ENCODE measurements at places on chromosomes 3 and 15.

GRCh38 chr3:172562871-172563865, 39.9 kb upstream of the TNFSF10 start:
- DNase-seq: no peak

DNA sequence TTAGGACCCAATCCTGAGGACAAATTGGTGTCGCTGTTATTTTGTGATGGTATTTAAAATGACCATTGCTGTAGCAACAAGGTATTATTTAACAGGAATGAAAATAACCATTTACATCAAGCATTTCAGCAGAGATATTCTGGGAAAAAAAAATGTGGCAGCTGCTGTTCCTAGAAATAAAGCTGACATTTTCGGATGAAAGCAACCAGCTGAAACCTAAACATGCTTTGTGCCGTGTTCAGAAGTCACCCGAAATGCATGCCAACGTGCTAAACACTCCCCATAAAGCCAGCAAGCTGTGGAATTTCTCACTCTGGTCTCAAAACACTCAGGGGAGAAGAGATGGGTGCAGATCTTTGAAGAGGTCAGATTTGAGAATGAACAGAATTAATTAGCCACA, 31.5 kb upstream of the TAFA4 start:
- DNase-seq: no peak

- DNase-seq: no peak
These were observed 35.8 kb downstream of the CMTM8 start for GRCh38 chr3:32274306-32274705.

DNA sequence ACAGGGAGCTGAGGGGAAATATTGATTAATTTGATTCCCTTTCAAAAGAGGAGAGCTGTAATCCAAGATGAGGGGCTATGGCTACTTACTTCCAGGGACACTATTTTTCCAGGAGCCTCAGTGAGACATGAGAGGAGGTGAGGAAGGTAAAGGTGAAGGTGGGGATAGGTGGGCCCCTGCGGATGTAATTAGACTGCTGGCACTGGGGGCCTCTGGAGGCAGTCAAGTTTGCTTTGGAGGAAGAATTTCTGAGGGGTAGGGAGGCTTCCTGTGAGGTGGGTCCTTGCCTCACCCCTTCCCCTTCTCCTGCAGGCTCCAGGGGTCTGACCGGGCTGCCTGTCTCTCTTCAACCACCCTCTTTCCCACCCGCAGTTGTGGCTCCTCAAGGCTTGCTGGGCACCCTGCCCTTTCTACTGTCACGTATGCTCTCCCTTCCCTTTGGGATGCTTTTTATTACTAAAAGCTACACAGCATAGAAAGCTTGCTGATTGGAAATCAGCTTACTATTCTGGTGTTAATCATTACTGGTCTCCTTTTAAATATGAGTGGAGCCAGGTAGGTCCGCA, 22.5 kb downstream of the GASK1A start:
- DNase-seq: no peak

DNA sequence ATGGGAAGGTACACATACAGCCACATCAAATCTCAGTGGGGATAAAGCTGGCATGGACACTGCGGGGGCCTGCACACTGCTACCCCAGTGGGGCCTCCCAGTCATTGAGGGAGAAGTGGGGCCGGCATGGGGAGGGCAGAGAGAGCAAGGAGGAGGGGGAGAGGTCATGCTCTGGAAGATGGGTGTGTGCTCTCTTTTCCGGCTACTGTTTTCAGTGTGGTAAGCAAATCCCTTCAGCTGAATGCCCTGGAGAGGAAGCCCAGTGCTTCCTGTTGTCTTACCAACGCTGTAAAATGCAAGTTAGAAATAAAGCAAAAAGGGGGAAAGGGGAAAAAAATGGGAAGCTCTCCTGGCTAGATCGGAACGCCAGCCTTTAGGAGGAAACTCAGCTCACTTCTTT, 30.8 kb downstream of the NRROS start:
- DNase-seq: no peak

DNA sequence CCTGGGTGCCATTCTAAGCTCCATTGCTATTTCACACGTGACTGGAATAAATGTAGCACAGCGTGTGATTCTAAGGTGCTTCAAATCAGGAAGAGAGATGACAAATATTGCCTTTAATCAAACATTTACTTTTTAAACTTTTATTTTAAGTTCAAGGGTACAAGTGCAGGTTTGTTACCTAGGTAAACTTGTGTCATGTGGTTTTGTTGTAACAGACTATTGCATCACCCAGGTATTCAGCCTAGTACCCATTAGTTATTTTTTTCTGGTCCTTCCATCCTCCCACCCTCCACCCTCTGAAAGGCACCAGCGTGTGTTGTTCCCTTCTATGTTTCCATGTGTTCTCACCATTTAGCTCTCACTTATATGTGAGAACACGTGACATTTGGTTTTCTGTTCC, 510.8 kb downstream of the PLOD2 start:
- no peak for DNase-seq

- no peak for DNase-seq
These were observed 33.7 kb downstream of the ADCY5 start for GRCh38 chr3:123414973-123415775.

DNA sequence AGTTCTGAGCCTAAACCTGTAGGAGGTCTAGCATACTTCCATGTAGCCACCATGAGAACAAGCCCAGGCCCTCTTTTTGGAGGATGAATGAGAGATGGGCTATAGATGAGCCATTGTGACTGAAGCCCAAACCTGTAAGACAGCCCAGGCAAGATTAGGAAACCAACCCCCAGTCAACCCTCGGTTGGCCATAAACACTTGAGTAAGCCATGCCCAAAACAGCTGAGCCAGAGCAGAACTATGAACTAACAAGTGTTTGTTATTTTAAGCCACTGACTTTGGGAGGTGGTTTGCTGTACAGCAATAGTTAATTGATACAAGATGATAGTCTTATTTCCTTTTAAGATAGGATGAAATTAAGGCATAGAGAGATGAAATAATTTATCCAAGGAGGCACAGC, 12.4 kb upstream of the CPNE4 start:
- DNase-seq: no peak

DNA sequence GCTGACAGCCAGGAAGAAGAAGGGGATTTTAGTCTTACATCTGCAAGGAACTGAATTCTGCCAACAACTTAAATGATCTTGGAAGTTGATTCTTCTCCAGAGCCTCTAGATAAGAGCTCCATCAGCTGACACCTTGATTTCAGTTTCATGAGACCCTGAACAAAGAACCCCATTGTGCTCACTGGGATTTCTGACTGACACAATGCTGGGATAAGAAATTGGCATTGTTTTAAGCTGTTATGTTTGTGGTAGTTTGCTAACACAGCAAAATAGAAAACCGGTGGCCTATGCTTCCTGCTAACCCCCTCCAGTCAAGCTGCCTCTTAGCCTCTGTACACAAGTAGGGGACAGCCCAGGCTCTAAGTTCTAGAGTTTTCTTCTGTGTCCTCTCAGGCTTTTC, 36.2 kb downstream of the MASP1 start:
- no peak for DNase-seq

DNA sequence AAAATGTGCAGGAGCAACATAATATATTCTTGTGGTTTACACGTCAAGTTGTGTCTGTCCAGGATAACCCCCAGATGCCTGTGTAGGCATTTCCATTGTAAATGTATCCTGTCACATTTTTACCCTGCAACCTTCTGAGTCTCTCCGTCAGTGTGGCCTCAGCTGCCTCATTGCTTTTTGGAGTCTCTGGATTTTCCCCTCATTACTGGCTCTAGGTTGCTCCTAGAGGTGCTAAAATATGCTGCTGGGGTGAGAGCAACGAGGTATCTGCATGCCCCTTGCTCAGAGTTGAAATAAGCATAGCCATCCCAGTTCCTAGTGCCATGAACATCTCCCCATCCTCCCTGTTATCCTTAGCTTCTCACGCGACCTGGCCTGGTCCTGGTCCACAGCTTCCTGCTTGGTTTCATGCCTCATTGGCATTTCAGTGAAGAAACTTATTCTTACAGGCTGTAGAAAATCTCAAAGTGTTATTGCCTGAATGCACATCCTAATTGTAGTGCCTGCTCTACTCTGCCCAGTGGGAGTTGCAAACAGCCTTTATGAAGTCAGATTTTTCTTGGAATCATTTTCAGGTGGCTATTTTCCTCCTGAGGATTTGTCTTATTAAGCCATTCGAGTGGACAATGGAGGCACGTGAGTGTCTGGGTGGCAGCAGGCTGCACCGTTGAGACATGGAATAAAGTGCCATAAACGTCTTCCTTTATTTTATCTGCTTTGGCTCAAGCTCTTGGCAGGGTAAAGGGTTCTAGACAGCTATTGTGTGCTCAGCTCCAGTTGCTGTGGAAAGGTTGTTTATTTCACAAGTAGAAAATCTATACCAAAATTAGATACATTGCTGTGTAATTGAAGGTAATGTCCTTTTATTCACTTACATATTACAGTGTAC, 33.2 kb downstream of the OXNAD1 start:
- no peak for DNase-seq

- DNase-seq: no peak
These were observed 725.3 kb upstream of the CFAP20DC start for GRCh38 chr3:59775106-59775505.

GRCh38 chr3:150248116-150248887, 159.8 kb upstream of the TSC22D2 start:
- DNase-seq: no peak

DNA sequence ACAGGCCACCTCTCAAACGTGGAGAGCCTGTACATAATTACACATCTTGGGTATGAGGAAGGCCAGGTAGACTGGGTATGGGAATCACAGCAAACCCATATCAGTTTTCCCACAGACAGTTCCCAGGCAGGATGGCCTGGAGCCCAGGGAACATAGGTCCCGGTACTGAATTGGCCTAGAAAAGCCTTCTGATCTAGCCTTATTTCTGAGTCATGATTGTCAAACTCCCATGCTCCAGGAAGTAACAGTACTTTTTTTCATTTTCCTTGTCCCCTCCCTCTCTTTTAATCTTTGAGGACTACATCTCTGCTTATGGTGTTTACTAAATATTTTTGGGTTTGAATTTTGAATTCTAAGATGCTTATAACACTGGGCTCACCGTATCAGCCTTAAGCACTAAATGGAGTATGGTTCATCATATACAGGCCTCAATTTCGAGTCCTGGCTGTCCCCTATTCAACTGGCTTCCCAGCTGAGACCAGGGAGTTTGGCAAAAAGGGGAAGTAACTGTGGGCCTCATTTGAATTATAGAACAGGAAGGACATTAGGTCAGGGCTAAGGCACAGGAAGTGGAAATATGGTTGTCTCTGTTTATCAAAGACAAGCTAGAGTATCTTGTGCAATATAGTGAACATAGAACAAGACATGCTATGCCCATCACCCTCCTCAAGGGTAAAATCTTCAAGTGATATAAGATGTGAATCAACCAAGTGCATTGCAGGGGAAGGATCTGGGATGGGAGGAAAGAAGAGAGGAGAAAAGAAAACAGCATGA, 494.6 kb downstream of the NTRK3 start:
- no peak for DNase-seq

GRCh38 chr3:126680667-126681055, 23.4 kb upstream of the CHCHD6 start:
- no peak for DNase-seq

- DNase-seq: no peak
These were observed 55.2 kb downstream of the CEMIP start for GRCh38 chr15:80834402-80834801.
